Brain microvascular endothelial cell (primary cell): ENCODE measurements at places on chromosomes 11 and 22.
A peak's percentile ranks its signal among the peaks of the same experiment; 100 is the strongest.

DNA sequence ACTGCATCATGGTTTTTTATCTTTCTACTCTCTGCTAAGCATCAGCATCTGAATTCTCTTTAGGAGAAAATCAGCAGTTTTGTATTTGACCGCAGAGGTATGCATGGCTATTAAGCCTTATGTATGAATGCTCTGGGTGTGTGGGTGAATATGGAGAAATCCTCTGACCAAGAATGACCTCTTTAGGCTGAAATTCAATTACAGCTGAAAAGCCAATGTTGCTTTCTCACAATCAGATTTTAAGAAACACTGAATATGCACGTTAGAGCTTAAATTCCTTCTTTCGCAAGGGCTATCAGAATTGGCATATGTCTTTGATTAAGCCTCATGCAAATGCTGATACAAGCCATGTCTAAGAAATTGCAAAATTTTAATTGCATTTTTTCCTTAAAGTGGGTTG is 43.2 kb downstream of the ARHGAP42 start:
- DNase-seq = no peak

DNA sequence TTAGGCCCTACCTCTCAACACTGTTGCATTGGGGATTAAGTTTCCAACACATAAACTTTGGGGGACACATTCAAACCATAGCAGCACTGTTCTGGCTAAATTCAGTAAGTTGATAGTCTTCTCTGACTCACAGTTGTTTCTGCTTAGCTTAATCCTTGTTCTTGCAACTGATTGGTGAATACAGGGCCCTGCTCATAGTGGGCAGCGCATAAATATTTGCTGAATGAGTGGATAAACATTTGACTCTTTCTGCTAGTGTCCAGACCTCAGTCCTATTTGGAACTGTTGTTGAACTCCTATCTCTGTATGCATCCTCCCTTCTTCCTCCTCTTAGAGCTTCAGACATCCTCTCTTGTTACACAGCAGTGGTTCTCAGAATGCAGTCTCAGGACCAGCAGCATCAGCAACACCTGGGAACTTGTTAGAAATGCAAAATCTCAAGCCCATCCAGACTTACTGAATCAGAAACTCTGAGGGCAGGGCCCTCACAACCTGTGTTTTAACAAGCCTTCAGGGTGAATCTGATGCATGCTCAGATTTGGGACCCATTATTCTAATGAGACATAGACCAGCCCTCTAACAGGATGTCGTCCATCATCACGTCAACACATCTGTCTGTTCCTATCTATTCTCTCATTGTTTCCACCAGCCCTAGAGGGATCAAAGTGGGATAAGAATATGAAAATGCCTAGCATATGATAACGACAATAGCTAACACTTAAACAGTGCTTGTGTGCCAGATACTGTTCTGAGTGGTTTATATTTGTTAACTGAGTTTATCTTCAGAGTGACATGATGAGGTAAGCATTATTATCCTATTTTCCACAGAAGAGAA is 22.3 kb downstream of the SPON1 start:
- peak; percentile 8 for DNase-seq

- DNase-seq = no peak
Observed at GRCh38 chr11:73787051-73787642, 527 bp upstream of the MRPL48 start.

- DNase-seq = no peak
Observed at GRCh38 chr11:4059424-4059823, 35.2 kb upstream of the RRM1 start.

DNA sequence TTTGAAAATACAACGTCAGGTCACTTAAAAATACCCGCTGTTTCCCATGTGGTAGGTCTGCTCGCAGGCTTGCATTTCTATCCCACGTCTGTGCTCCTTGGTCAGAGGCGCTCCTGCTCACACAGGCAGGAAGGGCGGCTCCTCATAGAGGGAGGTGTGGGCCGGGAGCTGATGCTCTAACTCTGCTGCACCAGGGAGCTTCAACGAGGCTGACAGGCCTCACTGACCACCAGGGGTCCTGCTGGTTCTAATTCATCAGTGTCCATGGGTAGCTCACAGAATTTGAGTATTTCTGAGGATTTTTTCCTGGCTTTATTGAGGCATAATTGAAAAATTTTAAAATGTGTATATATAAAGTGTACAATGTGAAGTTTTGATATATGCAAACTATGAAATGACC is 68.5 kb downstream of the PIWIL3 start:
- DNase-seq = peak; percentile 14

GRCh38 chr11:95262994-95263765 is 32.2 kb upstream of the SESN3 start:
- DNase-seq = no peak

DNA sequence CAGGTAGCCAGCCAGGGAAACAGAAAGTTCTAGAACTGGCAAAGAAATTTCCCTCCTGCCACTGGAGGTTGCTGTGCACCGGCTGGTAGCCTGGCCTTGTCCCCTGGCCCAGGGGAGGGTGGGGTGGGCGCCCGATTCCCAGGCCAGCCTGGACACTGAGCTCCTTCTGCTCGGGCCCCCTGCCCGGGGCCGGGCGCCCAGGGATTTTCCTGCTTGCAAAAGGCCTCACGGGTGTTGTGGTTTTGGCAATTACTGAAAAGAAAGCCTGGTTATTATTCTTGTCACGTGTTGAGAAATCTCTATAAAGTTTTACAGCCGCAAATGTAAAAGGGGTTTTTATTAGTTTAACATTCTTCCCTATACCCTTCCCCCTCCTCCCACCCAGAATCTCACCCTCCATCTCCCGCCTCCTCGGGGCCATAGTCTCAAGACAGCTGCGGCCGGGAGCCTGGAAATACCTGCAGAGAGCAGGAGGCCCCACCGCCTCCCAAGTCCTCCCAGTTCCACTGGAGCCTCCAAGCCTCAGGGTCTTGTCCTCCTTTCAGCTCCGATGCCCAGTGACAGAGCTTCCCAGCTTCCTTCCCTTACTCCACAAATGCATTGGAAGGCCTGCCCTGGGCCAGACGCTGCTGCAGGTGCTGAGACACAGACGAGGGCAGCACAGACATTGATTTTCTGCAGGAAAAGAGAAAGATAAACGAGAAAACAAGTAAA is 1515.6 kb downstream of the TBC1D22A start:
- DNase-seq = no peak

DNA sequence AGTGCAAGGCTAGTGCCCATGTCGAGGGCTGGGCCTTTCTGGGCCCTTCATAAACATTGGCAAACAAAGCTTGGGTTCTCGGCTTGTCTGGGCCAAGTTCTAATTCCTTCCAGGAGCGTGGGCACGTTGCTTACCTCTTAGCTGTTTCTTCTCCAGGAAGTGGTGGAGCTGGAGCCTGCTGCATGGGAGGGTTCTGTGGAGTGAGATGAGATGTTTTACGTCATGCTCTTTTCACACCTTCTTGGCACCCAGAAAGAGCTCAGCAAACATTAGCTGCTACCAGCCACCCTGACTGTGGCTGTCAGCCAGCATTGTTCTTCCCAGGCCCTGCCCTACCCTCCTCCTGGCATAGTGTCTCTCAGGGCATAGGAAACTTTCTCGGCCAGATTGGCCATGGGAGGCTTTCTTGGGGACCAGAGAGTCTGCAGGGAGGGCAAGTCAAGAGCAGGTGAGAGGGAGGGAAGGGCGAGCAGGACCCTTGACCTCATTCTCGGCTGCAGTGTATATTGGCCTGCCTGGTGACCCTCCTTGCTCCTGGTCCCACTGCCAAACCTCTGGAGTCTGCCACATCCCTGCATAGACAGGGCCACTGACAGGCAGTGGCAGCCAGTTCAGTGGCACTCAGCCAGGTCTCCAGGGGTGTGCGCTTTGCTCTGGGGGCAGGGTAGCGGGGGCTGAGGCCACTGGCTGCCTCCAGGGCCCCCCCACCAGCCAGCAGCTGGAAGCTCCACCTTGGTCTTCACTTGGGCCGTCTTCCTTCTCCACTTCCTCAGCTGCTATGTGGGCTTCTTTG is 98.8 kb downstream of the BCR start:
- DNase-seq = no peak

DNA sequence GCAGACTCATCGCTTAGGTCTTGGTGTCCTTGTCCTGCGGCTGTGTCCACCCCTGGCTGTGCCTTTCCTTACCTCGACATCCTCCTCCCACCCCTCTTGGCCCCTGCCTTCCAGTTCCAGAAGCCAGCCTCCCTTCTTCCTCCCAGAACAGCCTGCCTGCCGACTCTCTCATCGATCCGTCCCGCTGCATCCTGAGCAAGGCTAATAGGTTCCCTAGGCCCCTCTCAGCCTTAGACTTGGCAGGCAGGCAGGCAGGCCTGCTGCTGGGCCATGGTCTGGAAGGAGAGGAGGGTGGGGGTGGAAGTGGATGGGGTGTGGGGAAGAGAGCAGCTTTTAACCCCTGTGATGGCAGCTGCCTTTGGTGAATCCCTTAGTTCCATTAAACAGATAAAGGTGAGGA is 196.7 kb upstream of the TBCEL start:
- no peak for DNase-seq
